ENCODE measurements at places on chromosomes 11 and 22.

- no peak for DNase-seq
Observed at GRCh38 chr22:49630448-49630946, 197.2 kb downstream of the BRD1 start.

- peak; percentile 76 for DNase-seq
Observed at GRCh38 chr22:46587061-46587460, 33.1 kb upstream of the GRAMD4 start.

DNA sequence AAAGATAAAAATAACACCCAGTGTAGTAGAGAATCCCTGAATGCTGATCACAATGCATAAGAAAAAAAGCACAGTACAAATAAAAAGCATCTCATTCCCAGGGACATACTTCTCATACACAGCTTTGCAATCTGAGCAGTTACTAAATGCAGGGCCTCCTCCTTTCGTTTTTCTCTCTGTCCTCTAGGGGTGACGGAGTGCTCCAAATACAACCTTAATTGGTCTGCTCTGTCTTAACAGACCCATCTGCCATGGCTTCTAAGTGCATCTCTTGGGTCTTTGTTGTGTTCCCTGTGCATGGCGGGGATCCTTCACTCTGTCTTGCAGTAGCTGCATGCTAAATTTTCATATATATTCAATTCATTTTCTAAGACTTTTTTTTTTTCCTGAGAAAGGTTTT lies 1114.2 kb upstream of the RAG2 start:
- DNase-seq = no peak

DNA sequence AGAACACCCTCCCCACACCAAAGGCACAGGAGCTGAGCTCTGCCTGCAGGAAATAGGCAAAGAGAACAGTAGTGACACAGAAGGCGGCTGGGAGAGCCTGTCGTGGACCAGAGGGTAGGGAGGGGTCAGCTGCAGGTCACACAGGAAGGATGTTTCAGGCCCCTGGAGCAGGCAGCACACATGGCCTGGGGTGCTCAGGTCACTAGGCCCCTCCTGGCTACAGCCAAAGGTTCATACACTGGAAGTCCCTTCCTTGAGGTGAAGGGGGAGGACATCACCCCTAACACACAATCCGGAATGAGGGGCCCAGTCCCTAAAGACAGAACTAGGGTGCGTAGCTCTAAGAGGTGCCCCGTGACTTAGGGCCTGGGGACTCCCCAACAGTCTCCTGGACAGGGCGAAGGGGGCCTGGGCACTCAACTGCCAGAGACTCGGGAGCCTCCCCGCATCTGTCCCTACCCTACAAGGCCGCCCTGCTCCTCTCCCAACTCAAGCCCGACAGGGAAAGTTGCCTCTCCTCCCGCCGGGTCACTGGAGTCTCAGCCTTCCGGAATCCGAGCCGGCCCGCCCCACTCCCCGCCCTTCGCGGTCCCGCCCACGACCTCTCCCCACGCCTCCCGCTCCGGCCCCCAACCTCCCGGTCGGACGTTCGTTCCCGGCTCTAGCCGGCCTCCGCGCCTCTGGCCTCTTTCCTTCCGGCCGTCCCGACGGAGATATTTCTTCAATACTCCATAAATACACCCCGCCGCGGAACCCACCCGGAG lies at the start of gene CYB5R2:
Gene CYB5R2, minus strand, starts transcription at position 541 of the 764 bp plus-strand sequence. CDS start 675 bp downstream, outside the sequence.
- peak; percentile 46 for DNase-seq

- no peak for DNase-seq
Observed at GRCh38 chr22:24443668-24444067, 16.3 kb downstream of the ADORA2A start.

Measured in GM06990 (cell line).